ENCODE measurements at places on chromosomes 4 and X.

DNA sequence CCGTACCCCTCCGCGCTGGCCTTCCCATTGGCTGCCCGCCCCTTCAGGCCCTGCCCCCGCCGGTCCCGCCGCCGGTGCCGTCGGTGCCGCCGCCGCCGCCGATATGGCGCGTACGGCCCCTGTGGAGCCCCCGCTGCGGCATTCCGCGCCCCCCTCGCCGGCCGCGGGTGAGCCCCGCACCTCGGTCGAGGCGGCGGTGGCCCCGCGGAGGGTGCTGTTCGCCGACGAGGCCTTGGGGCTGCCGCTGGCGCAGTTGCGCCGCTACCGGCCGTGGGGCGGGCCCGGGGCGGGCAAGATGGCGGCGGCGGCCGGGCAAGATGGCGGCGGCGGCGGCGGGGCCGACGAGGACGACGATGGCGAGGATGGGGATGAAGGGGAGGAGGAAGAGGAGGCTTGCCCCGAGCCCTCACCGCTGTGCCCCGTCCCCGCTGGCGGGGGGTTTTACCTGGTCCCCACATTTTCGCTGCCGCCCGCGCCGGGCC lies at the start of gene PPP1R3F:
PPP1R3F (plus strand) TSS at position 27 of the 482 bp plus-strand sequence; CDS start at position 104, 77 bp downstream.
- ATAC-seq = peak; percentile 22

DNA sequence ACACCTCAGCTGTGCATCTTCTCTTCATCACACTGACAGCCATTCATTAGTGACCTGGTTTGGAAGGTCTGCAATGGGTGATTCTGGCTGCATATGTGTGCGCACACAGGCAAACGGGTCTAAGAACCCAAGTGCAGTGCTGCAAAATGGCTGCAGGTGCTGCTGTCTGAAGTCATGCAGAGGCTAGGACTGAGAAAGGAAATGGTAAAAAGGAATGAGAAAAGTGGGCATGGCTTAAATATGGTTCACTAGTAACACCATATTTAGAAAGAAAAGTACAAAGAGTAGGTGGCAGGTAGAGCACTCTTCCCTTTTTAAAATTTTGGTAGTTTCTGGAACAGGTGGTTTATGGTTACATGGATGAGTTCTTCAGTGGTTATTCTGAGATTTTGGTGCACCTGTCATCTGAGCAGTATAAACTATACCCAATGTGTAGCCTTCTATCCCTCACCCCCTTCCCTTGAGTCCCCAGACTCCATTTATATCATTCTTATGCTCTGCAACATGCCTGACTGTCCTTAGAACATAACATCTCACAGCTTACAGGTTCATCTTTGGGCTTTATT lies 78.4 kb downstream of the CCNG2 start:
- no peak for ATAC-seq

- no peak for ATAC-seq
Measured at GRCh38 chr4:12042818-12043217, 614.1 kb upstream of the HS3ST1 start.

GRCh38 chrX:64885850-64886249 lies 90.4 kb downstream of the ZC4H2 start:
- ATAC-seq = no peak

- no peak for ATAC-seq
Measured at GRCh38 chrX:16250296-16250695, 83.0 kb downstream of the MAGEB17 start.

GRCh38 chr4:98546910-98547594 lies 111.4 kb downstream of the TSPAN5 start:
- peak; percentile 80 for ATAC-seq

- no peak for ATAC-seq
Measured at GRCh38 chr4:135365065-135365464, 1163.5 kb upstream of the PABPC4L start.

DNA sequence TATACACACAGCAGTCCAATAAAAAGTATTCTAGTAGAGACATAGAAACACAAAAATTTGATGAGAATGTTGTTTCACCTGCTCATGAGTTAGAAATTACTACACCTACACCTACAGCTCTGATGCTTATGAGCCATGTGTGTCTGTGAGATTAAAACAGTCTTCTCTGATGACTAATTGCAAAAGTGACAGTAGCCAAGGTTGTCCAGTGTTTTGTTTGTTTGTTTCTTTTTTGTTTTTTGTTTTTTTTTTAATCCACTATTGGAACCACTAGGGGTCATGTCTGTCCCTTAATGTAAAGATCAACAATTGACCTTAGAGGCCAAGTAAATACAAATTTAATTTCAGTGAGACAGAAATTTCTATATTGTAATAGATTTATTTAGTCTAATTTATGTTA lies 423.1 kb downstream of the TEX13C start:
- no peak for ATAC-seq

DNA sequence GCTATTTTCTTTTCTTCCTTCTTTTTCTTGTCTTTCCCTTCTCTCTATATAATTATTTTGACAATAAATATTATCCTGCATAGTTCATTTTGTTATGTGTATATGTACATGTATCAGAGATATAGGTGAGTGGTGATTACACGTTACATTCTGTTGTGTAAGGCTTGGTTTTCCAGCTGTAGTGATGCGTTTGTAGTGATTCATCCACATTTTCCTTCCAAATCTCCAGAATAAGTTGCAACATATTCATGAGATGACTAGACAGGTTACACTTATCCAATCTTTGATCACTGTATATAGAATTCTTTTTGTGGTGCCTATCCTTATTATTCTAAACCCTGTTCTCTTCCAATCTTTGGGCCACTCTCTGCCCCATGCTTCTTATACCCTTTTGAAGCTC lies 540.2 kb downstream of the GBA3 start:
- ATAC-seq = no peak

DNA sequence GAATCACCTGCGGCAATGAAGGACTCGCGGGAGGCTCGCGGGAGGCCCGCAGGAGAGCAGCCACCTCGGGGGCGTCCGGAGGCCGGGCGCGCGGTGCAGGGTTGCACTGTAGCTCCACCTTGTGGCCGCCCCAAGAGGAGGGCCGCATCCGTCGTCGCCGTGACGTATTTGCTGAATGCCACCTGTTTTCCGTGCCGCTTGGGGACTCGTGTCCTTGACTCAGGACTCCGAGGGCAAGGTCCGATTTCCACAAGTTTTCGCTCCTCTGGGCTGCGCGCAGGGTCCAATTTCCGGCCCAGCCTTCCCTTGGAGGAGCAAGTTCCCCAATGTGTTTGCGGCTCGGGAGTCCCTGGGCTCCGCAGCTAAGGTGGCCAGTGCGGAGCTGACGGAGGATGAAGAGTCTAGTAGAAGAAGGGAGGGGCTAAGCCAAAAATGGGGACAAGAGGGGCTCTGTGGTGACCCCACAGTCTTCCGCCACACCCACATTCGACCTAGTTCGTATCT lies 10.7 kb upstream of the DLG3 start:
- ATAC-seq = peak; percentile 76

DNA sequence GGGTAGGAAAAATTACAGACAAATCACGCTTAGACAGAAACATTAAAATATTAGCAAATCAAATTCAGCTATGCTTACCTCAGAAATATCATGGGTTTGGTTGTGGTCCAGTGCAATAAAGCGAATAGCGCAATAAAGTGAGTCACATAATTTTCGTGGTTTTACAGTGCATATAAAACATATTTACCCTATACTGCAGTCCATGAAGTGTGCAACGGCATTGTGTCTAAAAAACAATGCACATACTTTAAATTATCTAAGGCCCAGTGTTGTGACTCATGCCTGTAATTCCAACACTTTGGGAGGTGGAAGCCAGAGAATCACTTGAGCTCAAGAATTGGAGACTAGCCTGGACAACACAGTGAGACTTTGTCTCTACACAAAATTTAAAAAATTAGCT lies 195.7 kb upstream of the IL1RAPL1 start:
- ATAC-seq = no peak

GRCh38 chrX:16997313-16997712 lies 50.9 kb downstream of the REPS2 start:
- ATAC-seq = no peak

- no peak for ATAC-seq
Measured at GRCh38 chr4:109608879-109609278, 48.8 kb downstream of the MCUB start.

DNA sequence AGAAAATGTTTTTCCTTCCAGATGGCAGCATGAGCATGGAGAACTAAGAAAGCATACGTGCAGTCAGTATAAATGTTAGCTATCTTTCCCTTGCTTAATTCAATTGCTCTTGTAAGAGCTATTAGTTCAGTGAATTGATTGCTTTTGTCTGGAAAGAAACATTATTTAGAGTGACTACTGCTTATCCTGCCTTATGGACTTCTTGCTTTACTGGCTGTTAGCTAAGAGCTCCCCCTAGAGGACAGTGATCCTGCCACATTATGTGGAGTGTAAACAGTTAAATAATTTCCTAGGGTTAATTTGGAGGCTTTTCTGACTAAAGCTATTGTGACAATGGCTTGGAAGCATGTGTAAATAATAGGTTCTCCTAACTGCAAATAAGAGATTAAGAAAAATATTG lies 1402.4 kb downstream of the FAM133A start:
- ATAC-seq = no peak

DNA sequence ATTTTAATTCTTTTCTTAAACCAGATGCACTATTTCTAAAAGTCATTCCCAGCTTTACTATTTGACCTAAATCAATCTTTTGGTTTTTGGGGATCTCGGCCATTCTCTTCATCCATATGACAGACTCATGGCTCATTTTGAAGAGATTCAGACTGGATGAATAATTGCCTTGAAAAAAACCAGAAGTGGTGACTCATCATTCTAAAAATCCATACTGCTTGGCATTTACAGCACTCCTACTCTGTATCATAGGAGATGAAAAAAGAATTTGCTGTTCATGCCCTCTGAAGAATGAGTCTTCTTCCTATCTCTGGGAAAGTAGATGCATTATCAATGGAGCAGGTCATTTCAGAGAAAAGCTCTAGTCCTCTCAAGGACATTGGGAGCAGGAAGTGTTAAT lies 220.5 kb upstream of the RPS6KA3 start:
- ATAC-seq = no peak

- ATAC-seq = no peak
Measured at GRCh38 chr4:2765832-2766526, 9.8 kb upstream of the TNIP2 start.

GRCh38 chr4:180169394-180169793 lies 2073.8 kb upstream of the TENM3 start:
- ATAC-seq = no peak

DNA sequence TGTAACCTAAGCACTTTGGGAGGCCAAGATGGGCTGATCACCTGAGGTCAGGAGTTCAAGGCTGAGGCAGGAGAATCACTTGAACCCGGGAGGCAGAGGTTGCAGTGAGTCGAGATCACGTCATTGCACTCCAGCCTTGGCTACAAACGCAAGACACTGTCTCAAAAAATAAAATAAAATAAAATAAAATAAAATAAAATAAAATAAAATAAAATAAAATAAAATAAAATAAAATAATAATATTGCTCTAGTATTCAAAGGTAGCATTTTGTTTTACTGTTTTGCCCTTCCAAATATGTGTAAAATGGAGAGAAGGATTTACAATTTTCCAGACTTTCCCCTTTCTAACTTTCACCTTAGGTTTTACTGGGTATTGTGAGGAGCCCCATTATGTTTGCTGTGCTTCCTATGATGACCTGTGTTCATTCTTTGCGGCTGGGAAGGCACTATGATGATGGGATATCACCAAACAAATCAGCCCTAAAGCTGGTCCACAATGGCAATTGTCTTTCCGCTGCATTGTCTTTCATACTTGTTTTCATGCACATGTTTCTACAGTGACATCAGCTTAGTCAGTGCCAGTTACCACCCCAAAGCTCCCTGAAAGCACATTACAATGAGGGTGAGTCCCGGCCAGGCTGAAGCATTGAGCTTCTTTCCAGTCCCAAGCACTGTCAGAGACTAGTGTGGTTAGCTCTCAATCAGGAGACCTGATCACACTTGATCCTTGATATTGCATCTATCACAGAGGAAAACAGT lies 50.8 kb downstream of the DTHD1 start:
- ATAC-seq = no peak

DNA sequence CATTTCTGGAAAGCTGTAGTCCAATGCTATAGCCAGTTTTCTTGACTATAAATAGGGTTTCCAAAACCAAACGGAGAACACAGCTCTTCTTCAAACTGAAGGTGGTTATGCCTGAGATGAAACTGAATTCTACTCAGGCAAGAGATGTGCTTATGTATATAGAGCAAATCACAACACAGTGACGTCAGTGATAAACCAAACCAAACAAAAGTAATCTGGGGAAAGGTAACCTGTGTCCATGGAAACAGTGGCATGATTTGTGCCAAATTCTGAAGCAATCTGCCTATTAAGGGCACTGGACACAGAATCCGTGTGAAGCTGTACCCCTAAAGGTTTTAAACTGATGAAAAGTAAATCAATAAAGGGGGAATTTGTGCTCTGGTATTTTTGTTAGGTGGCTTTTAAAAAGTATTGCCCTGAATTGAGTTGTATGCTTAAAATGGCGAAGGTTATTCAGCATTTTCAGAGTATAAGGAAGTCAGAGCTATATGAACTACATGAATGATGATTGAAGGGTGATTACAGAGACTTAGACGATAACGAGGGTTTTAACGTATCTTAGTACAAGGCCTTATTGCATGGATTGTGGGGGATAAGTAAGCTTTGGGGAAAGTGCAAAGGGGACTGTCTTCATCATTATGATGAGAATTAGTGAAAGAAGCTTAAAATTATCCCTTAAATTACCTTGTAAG lies 38.6 kb downstream of the NPY5R start:
- no peak for ATAC-seq

GRCh38 chr4:83569987-83570386 lies 34.1 kb downstream of the GPAT3 start:
- ATAC-seq = peak; percentile 50

GRCh38 chr4:71773004-71773403 lies 10.9 kb downstream of the GC start:
- ATAC-seq = no peak

GRCh38 chrX:70480660-70481018 lies 36.0 kb downstream of the DLG3 start:
- ATAC-seq = peak; percentile 26

DNA sequence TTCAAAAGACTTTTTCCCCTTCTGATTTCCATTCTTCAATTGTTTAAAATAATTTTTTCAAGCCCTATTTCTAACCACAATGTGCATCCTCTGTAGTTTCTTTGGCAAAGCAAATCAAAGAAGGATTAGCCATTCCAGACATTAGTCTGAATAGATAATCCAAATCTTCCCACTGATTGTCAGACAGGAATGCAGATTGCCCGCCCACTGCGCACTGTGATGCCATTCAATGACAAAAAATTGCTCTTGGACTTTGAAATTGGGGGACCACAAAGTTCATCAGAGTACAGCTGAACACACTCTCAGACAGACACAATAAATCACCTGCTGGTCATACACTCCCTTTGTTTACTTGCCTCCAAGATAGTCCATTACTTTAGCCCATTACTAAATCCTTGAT lies 216.5 kb upstream of the DKK2 start:
- no peak for ATAC-seq

Data from gastroesophageal sphincter (tissue), 4 donors.